ENCODE measurements at places on chromosomes 1 and 21. TPM values are rescaled to one million over a fixed set of nuclear protein-coding genes. Genes with fewer than 3 reads are reported as not detected.

- H3K4me1 ChIP-seq: no peaks in the 10 kb centered on the region
- no peak overlapping the region for H3K4me3 ChIP-seq
- H3K27ac ChIP-seq: no peak overlapping the region
These were observed 93.5 kb downstream of the KIF26B start for GRCh38 chr1:245248231-245248731.

- H3K36me3 ChIP-seq: no peaks in the 10 kb centered on the region
- H3K27me3 ChIP-seq: no peaks in the 10 kb centered on the region
- H3K4me3 ChIP-seq: no peak overlapping the region
- DNase-seq: no peak
These were observed 160.4 kb downstream of the TTLL7 start for GRCh38 chr1:83838573-83838972.

OR2L13 gene
- total RNA-seq: not detected

- peaks cover 51% of the 10 kb centered on the region for H3K36me3 ChIP-seq
- H3K27ac ChIP-seq: no peak overlapping the region
- no peaks in the 10 kb centered on the region for H3K27me3 ChIP-seq
These were observed 60.0 kb downstream of the SLC19A1 start for GRCh38 chr21:45481977-45482898.

DNA sequence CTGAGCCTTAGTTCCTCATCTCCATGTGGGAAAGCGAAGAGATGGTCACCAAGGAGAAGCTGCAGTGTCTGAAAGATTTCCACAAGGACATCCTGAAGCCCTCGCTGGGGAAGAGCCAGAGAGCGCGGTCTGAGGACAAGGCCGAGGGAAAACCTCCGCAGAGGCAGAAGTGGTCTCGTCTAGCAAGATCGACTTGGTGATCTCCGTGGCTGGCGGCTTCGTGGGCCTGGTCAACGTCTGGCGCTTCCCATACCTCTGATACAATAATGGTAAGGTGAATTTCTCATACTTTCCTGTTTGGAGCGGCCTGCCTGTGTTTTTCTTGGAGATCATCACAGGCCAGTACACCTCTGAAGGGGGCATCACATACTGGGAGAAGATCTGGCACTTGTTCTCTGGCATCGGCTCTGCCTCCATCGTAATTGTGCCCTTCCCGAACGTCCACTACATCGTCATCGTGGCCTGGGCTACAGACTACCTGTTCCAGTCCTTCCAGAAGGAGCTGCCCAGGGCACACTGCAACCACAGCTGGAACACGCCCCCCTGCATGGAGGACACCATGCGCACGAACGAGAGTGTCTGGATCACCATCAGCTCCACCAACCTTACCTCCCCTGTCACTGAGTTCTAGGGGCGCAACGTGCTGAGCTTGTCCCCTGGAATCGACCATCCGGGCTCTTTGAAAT lies 841.1 kb upstream of the TMPRSS15 start:
- H3K4me3 ChIP-seq: no peak overlapping the region
- H3K27me3 ChIP-seq: no peaks in the 10 kb centered on the region
- DNase-seq: no peak
- no peak overlapping the region for H3K27ac ChIP-seq

DNA sequence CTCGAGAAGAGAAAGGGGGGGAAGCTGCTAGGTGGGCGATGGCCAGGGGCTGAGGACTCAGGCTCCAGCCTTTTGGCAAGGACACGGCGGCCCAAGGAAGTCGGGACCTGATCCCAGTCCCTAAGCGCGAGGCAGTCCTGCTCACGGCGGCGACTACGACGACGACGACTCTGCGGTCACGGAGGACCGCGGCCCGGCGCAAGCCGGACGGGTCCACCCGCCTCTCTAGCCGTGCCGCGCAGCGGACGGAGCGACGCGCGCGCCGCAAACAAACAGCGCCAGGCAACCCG lies 401 bp downstream of the WNT9A start:
- peaks cover 61% of the 10 kb centered on the region for H3K4me1 ChIP-seq
- H3K36me3 ChIP-seq: no peaks in the 10 kb centered on the region
- no peaks in the 10 kb centered on the region for H3K27me3 ChIP-seq
- peak overlapping the region; percentile 71 for H3K4me3 ChIP-seq
- DNase-seq: peak; percentile 71

CYP4A11 gene
- total RNA-seq: not detected

GRCh38 chr1:61654067-61654466 lies 70.9 kb downstream of the TM2D1 start:
- no peak overlapping the region for H3K27ac ChIP-seq
- DNase-seq: no peak
- H3K27me3 ChIP-seq: no peaks in the 10 kb centered on the region

DNA sequence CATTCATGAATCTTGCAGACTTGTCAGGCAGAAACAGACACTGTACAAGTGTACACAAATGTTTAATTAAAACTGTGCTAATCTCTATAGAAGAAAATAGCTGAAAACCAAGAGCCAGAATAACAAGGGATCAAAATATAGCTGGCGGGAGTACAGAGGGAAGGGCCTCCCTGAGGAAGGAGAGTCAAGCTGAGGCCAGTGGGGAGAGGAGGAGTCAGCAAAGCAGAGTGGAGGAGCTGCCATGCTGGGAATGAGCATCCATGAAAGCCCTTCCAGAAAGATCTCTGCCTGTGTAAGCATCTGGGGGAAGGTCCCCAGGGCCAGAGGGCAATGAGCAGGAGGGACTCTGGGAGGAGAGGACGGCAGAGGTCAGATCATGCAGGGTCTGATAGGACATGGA lies 15.1 kb downstream of the SLAMF8 start:
- H3K27ac ChIP-seq: no peak overlapping the region
- DNase-seq: no peak
- no peak overlapping the region for H3K4me3 ChIP-seq
- H3K27me3 ChIP-seq: no peaks in the 10 kb centered on the region
- peaks cover 14% of the 10 kb centered on the region for H3K36me3 ChIP-seq

DNA sequence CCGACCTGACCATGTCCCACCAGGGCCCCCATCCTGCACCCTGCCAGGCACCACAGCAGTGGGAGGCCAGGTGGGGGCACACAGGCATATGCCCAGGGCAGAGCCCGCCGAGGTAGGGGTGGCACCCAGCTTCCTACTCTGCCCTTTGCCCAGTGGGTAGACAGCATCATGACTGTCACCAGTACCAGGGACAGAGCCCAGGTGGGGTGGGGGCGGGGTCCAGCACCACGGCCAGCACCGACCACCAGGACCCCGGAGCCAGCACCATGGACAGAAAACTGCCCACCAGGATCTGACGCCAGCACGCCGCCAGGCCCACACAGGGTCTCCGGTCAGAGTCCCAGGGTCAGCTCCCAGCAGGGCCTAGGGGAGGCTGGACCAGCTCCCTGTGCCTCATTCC lies 3.8 kb downstream of the TAS1R3 start:
- DNase-seq: no peak
- H3K4me1 ChIP-seq: no peaks in the 10 kb centered on the region
- no peaks in the 10 kb centered on the region for H3K27me3 ChIP-seq

FAM76A gene
- total RNA-seq: 24.3 TPM

DNA sequence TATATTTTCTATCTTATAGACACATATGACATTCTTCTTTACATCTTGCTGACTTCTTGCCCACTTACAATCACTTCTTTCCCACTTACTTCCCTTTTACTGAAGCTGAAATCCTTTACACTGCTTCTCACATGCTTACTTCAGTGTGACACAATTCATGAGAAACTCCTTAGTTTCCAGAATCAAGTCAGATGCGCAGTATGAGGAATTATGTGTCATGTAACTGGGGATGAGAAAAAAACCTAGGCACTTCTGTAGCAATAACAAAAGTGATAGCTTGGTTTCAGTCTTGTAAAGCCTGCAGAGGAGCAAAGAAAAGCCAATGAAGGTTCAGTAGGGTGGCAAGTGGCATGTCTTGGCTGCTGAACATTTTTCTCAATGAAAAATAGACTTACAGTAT lies 566.2 kb upstream of the RGS18 start:
- H3K4me1 ChIP-seq: no peaks in the 10 kb centered on the region
- DNase-seq: no peak
- H3K36me3 ChIP-seq: no peaks in the 10 kb centered on the region
- no peaks in the 10 kb centered on the region for H3K27me3 ChIP-seq
- H3K4me3 ChIP-seq: no peak overlapping the region
- H3K27ac ChIP-seq: no peak overlapping the region

DNA sequence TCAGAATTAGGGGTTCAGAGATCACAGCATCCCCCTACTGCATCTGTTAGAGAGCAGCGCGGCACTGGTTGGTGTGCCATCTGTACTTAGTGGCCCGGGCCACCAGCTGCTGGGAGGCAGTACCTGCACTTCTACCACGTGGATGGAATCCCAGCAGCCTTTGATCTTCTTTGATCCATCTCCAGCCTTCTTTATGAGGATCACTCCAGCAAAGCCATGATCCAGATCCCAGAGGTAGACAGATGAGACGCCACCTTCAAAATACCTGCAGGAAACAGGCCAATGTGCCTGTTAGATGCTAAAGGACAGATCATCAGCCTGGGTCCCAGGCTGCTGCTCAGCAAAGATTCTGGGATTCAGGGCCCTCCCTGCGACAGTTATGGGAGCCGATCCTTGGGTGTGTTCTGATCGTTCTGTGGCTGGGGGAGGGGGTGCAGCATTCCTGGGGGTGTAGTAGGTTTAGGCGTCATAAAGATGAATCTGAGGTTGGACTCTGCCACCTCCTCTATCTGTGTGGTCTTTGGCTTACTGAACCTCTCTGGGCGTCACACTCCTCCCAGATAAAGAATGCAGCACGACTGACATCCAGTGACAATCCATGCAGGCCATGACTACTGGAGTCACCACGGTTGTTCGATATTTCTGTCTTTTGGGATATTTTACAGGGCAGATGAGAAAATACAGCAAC lies 45.3 kb downstream of the SLC66A1 start:
- DNase-seq: no peak
- H3K27ac ChIP-seq: no peak overlapping the region
- H3K4me3 ChIP-seq: no peak overlapping the region
- no peaks in the 10 kb centered on the region for H3K27me3 ChIP-seq
- peaks cover 44% of the 10 kb centered on the region for H3K4me1 ChIP-seq

GRCh38 chr1:116147972-116148371 lies 36.8 kb downstream of the MAB21L3 start:
- H3K27ac ChIP-seq: no peak overlapping the region
- H3K27me3 ChIP-seq: no peaks in the 10 kb centered on the region
- H3K4me1 ChIP-seq: no peaks in the 10 kb centered on the region
- H3K4me3 ChIP-seq: no peak overlapping the region
- DNase-seq: no peak

DOCK7 gene
- 39.0 TPM for total RNA-seq

DNA sequence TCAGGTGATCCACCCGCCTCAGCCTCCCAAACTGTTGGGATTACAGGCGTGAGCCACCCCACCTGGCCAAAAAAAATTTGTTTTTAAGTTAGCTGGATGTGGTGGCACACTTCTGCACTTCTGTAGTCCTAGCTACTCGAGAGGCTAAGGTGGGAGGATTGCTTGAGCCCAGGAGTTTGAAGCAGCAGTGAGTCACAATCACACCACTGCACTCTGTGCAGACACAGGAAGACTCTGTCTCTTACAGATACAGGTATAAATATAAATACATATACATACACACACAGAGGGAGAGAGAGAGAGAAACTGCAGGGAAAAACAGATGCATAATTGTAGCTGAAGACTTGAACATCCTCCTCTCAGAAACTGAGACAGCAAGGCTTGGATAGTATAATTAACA lies 34.8 kb upstream of the EPS15 start:
- peaks cover 1% of the 10 kb centered on the region for H3K4me1 ChIP-seq
- H3K27me3 ChIP-seq: no peaks in the 10 kb centered on the region
- no peak overlapping the region for H3K27ac ChIP-seq

CELA2B gene
- total RNA-seq: not detected

TTC22 gene
- 0.82 TPM for total RNA-seq

DNA sequence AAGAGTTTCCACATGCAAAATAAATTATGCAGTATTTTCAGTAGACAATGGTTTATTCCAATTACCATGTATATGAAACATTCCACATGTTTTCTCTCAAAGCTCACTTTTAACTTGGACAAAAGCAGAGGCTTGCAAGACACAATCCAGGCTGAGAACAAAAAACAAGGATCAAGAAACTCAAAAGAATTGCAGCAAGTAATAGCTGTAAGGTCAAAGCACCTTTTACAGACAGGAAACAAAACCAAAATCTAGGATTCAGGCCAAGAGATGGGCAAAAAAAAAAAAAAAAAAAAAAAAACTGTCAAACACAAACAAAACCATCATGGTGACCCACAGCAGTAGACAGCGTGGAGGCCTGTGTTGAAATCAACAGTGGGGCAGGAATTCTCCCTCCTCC lies 9.3 kb downstream of the RGS1 start:
- no peaks in the 10 kb centered on the region for H3K27me3 ChIP-seq
- no peak overlapping the region for H3K27ac ChIP-seq
- peaks cover 72% of the 10 kb centered on the region for H3K4me1 ChIP-seq

TDRD5 gene
- total RNA-seq: not detected

GRCh38 chr1:70364439-70364838 lies 9.9 kb upstream of the ANKRD13C start:
- H3K4me3 ChIP-seq: no peak overlapping the region
- no peak for DNase-seq
- no peaks in the 10 kb centered on the region for H3K4me1 ChIP-seq
- H3K36me3 ChIP-seq: no peaks in the 10 kb centered on the region

DNA sequence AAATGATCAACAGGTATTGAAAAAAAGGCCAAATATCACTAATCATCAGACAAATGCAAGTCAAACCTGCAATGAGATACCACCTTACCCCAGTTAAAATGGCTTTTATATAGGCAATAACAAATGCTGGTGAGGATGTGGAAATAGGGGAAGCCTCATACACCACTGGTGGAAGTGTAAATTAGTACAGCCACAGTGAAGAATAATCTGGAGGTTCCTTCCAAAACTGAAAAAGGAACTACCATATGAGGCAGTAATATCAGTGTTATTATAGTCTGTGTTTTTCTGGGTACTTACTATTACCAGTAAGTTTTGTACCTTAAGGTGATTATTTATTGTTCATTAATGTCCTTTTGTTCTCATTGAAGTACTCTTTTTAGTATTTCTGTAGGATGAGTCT lies 201.3 kb downstream of the MRPL39 start:
- no peak for DNase-seq
- H3K4me1 ChIP-seq: no peaks in the 10 kb centered on the region
- no peaks in the 10 kb centered on the region for H3K27me3 ChIP-seq
- no peak overlapping the region for H3K4me3 ChIP-seq

DNA sequence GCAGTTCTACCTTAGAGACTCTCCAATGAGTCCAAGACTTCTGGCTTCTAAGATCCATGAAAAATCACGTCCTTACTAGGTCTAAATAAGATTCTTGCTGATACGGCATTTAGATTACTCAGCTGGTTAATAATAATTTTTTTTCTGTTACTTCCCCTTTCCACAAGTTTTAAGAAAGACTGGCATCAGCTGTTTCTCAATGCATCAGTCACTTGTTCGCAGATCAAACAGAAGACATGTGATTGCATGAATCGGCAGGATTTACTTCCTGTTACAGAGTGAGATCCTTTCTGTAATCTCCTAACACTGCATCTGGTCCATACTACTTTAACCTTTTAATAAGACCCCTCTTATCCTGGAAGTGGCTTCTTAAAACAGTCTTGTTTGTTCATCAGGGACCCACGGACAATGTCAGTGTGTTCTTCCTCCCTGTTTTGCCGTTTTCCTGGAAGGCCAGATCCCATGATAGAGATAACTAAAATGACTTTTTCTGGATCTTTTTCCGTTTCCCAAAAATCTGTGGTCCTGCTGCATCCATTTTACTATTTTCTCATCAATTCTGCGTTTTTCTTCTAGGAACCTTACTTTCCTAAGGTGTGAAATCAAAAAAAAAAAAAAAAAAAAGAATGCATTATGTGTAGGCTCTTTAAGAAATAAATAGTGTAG lies 6.1 kb downstream of the NPL start:
- H3K4me1 ChIP-seq: no peaks in the 10 kb centered on the region
- peak overlapping the region; percentile 42 for H3K27ac ChIP-seq
- no peaks in the 10 kb centered on the region for H3K27me3 ChIP-seq
- no peaks in the 10 kb centered on the region for H3K36me3 ChIP-seq
